ENCODE measurements at places on chromosomes 4 and X.

DNA sequence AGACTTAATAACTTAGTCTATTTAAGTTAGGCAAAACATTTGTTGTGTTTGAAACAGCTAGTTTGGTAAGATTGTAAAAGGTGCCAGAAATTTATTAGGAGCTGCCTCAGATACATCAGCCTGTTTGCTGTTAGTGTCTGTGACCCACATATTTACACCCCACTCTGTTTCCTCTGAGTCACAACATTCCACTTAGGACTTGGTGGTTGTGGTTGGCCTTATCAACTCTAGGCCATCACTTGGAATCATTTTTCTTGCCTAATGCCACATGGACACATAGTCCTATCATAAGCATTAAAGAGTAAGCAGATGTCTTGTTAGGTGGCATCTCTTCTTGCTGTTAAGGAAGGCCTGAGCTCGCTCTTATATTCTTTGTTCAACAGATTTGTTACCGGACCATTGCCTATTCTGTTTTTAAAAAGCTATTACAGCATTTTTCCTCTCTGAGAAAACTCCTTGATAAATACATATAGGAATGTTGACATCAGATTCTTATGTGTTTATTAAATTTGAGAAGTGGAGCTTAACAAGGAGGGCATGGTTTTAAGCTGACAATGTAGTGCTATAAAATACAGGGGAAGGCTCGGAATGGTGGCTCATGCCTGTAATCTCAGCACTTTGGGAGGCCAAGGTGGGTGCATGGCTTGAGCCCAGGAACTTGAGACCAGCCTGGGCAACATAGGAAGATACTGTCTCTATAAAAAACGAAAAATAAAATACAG lies 51.2 kb upstream of the PGRMC2 start:
- no peak for DNase-seq

GRCh38 chr4:10949039-10949733 lies 264.6 kb upstream of the CLNK start:
- no peak for DNase-seq

- DNase-seq, result no peak
Observed at GRCh38 chr4:145099653-145100052, 1.5 kb downstream of the ABCE1 start.

GRCh38 chrX:136588036-136588435 lies 56.0 kb downstream of the VGLL1 start:
- no peak for DNase-seq

DNA sequence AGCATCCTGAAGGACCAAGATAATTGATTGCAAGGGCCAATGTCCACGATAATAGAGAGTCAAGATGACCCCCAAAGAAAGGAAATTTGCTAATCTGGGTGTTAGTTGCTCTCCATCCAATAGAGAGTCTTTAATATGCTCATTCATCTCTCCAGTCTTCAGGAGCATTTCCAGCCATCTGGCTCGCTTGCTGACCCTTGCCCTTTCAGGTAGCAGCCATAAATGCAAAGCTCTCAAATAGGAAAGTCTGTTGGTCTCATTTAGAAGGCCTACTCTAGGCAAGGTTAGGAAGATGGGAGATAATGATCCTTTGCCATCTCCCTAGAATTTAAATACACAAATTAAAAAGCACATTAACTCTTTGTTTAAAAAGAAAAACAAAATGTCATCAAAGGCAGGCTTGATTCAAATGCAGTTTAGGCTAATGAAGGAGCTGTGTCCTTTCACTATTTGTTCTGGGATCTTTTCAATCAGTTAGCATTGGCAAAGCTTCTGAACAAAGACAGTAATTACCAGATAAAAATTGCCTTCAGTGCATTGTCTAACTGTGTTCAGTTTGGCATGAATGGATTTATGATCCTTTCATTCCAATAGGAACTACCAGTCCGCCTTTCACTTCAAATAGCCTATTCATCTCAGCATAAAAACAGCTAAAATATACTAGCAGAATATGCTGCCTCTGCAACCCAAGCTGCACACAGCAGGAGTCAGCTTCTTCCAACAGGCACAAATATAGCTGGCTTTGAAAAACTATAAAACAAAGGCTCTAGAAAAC lies 49.6 kb upstream of the ATXN3L start:
- no peak for DNase-seq

- DNase-seq, result no peak
Observed at GRCh38 chr4:84501202-84501503, 2.1 kb upstream of the NKX6-1 start.

- DNase-seq, result no peak
Observed at GRCh38 chr4:47831026-47831679, 6.7 kb downstream of the CORIN start.

DNA sequence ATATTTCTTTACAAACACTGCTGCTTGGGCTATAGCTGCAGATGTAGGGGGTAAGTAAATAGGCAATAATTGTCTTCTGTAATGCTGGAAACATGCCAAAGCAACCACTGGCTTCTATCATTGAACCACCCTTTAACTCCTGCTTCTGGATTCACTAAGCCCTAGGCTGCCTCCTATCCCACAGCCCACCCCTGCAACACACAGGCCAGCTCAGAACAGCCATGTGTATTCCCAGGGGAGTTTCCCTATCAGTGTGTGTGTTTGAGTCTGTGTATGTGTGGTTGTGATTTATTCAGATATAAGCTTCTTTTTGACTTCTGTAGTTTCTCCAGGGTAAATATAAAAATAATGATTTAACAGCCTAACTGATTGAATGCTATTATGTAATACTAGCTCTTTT lies 291.3 kb downstream of the PCDH10 start:
- DNase-seq, result no peak

DNA sequence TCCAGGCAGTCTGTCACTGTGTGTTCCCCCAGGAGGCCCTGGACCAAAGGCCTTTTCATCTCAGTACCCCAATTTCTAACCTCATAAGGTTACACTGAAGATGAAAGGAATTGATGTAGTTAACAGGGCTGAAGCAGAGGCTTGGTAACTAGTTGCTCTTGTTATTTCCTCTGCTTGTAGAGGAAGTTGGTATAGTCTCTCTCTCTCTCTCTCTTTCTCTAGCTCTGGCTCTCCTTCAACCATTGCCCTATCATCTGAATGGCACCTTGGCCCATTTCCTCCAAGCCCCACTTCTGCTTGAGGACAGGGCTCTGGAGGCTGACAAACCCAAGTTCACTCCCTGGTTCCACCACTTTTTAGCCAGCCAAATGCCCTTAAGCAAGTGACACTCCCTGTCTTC lies 96.1 kb downstream of the MAMLD1 start:
- DNase-seq, result no peak

GRCh38 chrX:130418066-130418465 lies 16.3 kb downstream of the RBMX2 start:
- DNase-seq, result no peak

- DNase-seq, result no peak
Observed at GRCh38 chr4:173909294-173909693, 374.2 kb downstream of the FBXO8 start.

GRCh38 chr4:87884976-87885549 lies 52.3 kb downstream of the MEPE start:
- DNase-seq, result no peak

DNA sequence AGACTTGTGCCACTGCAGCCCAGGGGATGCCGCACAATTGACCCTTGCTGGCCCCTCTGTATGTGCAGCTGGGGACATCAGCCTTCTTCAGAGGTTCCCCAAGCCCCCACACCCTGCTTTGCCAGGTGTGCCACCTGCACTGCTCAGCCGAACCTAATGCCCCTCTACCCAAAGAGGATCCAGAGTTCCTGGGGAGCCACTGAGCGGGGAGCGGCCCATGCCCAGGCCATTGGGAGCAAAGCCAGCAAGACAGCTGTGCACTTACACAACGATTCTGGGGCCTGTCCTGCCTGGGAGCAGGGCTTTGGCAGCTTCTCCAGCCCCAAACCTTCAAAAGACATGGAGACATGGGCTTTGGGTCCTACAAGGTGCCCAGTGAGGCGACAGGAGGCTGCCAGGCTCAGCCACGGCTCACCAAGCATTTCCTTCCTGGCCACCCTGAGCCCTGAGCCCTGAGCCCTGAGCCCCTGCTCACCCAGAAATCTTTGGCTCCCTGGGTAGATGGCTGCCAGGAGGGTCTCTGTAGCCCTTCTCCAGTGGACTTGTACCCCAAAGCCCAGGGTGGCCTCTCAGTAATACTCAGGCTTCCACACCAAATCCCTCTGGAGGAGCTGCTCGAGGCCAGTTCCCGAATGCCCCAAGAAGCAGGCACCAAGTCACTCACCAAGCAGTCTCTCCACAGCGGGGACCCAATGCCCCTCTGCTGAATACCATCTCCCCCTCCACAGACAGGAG lies 13.0 kb downstream of the PNMA6E start:
- DNase-seq, result no peak

- no peak for DNase-seq
Observed at GRCh38 chr4:106038012-106038411, 142.7 kb downstream of the NPNT start.

GRCh38 chr4:138540056-138540800 lies 298.1 kb upstream of the SLC7A11 start:
- DNase-seq, result no peak

DNA sequence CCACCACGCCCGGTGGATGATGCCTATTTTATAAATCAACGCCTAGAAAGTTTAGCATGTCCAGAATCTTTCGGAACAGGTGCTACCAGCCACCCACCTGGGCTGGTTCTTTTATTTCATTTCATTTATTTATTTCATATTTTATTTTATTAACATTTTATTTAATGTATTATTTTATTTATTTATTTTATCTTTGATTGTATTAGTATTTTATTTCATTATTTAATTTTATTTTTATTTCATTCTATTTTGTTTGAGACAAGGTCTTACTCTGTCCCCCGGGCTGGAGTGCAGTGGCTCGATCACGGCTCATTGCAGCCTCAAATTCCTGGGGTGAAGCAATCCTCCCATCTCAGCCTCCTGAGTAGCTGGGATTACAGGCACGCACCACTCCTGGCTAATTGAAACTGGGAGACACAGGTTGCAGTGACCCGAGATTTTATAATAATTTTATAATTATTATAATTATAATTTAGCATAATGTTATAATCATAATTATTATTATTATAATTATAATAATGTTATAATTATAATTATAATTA lies 187.2 kb downstream of the SHOX start:
- no peak for DNase-seq

DNA sequence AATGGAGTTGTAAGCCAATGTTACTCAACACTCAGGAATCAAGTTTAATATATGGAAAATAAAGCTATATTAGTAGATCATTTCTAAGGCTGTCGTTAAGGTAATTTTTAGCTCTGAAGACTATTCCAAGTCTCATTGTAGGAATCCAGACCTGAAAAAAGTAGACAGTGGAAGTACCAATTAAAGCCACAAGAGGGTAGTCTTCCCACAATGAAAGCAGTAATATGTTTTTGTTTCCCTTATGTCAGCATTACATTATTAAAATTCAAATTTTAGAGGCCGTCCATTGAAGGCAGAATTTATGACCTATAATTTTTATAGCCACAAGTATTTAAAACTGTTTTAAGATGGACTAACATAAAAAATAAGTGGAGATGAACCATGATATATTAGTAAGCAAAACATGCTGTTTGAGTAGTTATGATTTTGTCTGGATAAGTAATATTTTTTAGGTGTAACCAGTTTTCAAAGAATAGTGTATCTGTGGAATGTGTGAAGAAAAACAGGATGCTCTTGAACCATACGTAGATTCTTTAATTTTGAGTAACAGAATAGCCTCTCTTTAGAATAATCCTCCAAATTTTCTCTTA lies 372.6 kb upstream of the TECRL start:
- no peak for DNase-seq

DNA sequence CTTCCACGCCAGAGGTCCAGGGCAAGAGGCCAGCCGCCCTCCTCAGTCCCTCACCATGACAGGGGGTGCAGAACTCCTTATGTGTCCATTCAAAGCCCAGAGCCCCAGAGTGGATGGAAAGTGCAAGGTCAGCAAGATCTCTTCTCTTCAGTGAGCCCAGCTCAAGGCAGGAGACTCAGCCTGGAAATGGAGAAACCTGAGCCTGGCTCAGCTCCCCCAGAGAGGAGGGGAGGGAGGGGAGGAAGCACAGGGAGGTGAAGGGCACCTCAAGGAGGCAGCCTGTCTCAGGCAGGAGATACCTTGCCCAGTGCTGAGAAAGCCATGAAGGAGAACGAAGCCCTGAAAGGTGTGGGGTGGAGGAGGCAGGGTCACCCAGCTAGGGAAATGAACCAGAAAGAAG lies 121.8 kb upstream of the PJA1 start:
- no peak for DNase-seq

DNA sequence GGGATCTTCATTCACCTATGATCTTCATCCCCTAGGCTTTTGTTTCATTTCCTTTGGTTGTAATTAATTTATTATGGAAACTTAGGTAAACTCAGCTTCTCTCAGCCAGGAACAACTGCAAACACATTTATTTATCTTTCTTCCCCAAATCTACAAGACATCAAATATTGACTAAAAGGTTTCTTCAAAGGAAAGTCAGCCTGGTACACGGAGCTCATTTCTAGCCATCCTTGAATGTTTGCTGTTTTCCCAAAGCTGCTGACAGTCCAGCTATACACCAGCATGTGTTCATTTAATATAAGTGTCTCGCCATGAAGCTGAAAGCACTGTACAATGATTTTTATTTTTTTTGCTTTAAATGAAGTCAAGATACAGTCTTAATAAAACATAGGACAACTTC lies 16.8 kb downstream of the RBM47 start:
- no peak for DNase-seq

DNA sequence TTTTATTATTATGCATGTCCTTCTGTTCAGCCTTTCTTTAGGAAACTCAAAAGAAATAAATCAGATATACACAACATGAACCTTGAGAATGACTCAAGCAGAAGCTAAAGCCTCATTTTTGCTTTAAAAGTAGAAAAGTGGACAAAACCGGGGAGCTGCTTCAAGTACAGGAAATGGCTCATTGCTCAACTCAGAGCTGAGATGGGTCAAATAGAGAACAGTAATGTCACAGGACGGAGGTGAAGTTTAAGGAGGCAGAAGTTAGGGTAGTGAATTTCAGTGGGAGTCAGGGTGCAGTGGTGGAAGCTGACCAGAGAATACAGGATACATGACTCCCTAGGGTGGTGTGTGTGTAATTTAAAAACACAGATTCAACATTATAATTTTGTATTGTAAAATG lies 22.2 kb downstream of the PHKA2 start:
- DNase-seq, result no peak

- no peak for DNase-seq
Observed at GRCh38 chr4:42197341-42197740, 44.9 kb upstream of the BEND4 start.

DNA sequence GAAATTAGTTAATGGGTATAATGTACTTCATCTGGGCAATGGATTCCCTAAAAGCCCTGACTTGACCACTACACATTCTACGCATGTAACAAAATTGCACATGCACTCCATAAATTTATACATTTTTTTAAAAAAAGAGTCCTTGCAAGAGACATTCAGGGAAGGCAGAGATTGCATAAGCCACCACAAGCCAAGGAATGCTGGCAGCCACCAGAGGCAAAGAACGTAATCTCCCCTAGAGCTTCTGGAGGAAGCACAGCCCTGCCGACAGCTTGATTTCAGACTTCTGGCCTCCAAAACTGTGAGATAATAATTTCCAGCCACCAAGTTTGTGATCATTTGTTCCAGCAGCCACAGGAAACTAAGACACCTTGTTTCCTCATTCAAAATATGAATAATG lies 185.6 kb upstream of the GALNT7 start:
- no peak for DNase-seq

All from upper lobe of left lung (tissue), 6 donors.